ENCODE measurements at places on chromosomes 4 and X.
A peak's percentile ranks its signal among the peaks of the same experiment; 100 is the strongest.

- DNase-seq: no peak
Observed at GRCh38 chrX:11968991-11969390, 169.3 kb upstream of the FRMPD4 start.

DNA sequence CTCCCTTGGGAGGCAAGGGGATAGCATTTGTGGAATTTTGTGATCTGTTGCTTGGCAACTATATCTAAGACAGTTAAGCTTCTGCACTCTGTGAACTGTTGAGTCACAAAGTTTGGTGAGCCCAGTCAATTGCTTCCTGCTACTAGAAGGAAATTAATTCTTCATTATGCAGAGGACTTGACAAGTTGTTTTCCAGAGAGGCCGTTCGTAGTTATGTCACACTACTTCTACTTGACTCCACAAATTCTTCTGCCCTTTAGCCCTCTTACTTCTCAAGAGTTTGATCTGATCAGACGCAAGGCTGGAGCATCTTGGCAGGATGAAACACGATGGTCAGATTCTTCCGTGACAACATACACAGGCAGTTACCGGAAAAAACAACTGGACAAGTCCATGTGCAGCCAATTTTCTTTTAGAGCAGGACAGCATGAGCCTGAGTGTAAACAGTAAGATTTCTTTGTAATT is at the start of gene C4orf51:
Gene C4orf51 (plus strand): TSS at position 156 of the 465 bp plus-strand sequence. CDS start 58 bp downstream, at position 214.
- no peak for DNase-seq

DNA sequence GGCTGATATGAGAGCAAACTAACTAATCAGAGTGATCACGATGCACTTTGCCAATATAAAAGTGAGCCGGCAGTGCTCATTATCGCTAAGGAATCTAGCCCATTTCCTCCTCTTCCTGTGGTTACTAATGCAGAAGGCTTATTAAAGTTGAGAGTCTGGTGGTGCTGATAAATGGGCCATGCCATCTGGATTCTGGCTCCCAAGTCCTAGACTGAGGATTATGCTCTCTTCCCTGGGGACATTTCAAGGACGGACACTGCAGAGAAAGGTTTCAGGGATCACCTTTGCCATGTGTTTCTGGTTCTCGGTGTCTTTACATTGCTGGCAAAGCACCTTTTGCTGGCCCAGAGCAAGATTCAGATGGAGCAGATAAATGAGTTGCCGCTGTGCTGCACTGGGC is 85.3 kb downstream of the RTL5 start:
- DNase-seq: no peak

GRCh38 chrX:131988236-131988635 is 34.9 kb upstream of the STK26 start:
- no peak for DNase-seq

- no peak for DNase-seq
Observed at GRCh38 chrX:110003167-110004156, 548 bp downstream of the TMEM164 start.

GRCh38 chrX:41518841-41519220 is 71.7 kb downstream of the NYX start:
- DNase-seq: no peak

DNA sequence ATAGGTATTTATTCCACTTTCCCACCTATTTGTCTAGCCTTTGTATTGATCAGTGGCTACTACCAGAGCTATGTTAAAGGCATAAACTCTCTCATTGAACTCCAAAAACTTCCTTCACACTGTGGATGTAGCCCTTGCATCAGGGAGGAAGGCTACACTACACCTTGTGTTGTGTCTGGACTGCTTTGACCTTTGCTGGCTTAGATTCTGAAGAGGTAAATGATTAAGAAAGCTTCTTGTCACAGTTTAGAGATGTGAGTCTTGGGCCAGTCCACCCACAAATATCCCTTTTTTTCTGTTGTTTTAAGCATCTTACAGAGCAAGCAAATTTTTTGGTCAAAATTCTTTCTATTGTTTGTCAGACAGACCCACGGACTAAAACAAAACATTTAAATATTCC is 1.9 kb downstream of the ENPEP start:
- DNase-seq: no peak

DNA sequence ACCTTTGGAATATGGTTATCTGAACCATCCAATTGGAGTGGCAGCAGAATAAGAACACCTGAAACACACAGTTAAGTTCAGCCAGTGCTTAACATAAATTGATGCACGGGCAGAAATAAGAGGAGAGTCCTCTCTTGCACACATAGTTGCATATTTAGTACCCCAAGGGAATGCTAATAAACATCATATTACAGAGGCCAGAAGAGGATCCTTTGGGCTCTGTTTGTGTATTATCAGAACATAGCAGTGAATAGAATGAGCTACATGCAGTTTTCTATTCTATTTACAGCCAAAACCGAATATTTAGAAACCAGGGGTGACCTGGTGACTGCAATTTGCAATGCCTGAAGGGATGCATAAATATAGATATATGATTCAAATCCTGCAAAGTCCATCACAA is 300.8 kb upstream of the GALNT7 start:
- no peak for DNase-seq

- DNase-seq: no peak
Observed at GRCh38 chrX:7574325-7574724, 268.6 kb upstream of the VCX start.

DNA sequence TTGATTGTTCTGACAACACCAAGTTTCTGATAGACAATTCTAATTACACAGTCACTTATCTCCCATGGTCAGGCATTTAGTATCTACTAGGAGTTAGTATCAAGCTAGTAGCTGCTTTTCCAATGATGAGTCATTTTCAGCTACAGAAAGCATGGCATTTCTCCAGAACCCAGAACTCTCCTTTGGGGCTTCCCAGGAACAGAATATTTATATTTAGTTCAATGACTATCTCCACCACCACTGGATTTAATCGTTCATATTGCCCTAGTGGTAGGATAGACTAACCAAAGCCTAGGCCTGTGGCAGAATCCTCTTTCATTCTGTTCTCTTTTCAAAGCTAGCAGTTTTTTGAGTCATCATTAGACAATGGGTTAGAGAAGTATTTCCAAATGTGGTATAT is 569.4 kb downstream of the GABRG1 start:
- no peak for DNase-seq

- no peak for DNase-seq
Observed at GRCh38 chrX:18422325-18422724, 3.1 kb upstream of the CDKL5 start.

GRCh38 chr4:24655971-24656370 is 71.6 kb upstream of the DHX15 start:
- no peak for DNase-seq

DNA sequence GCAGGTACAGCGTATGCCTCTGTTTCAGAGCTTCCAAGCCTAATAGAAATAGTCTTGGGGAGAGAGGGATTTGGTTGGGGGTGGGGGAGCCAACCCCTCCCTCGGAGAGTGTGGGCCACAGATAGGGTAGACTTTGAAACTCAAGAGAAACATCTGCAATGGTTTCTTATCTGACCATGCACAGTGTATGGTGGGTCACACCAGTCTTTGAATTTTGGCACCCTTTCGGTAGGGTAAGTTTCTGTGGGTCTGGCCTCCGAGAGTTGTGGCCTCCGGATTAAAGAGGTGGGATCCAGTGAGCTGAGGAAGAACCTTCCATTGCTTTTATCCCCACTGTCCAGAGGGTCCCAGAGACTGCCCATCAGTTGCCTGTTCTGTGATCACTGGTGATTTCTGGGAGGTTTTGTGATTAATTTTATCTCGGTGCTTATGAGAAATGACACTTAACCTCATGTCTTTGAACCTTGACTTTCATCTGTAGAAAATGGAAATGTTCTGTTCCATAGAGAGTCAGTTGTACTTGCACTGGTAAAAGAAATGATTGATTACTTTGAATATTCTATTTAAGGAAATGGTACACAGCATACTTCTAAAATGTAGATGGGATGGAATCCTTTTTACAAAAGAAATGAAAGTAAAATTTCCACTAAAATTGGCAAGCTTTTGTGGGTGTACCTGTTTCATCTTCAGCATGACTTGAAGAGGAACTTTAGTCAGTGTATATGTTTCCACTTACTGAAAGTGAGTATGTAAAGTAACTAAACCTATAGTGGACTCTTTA is 62.7 kb downstream of the TMEM131L start:
- no peak for DNase-seq

DNA sequence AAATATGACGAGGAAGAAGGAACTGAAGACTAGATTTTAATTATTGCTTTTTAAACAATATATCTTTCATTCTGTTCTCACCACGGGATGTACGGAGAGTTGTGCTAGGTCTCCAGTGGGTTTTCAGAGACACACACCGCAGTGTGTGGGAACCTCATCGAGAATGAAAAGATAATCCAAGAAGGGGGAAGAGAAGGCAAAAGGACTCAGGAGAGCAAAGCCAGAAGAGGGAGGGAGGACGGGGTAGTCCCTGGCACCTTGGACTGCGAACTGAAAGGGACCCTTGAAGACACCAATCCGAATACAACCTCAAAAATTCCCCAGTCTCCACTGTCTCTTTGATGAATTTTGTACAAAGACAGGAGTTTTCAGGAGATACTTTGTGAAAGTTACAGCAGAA is 932 bp upstream of the LEF1 start:
- no peak for DNase-seq

GRCh38 chr4:72318421-72319170 is 250.4 kb downstream of the ADAMTS3 start:
- no peak for DNase-seq

DNA sequence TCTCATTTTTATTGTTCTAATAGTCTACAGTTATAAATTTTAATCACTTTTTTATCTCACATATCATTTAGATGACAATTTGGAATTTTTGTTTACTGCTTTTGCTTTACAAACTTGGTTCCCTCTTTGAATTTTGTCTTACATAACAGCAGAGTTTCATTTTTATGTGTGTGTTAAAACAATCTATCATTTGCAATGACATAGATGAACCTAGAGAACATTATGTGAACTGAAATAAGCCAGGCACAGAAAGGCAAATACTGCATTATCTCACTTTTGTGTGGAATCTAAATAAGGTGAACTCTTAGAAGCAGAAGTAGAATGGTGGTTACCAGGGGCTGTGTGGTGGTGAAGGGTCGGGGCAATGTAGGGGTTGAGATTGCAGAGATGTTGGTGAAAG is 170.7 kb downstream of the GASK1B start:
- DNase-seq: no peak

GRCh38 chrX:107773906-107774435 is 1.6 kb downstream of the TSC22D3 start:
- no peak for DNase-seq

- no peak for DNase-seq
Observed at GRCh38 chrX:154404625-154405192, 4.3 kb downstream of the DNASE1L1 start.

DNA sequence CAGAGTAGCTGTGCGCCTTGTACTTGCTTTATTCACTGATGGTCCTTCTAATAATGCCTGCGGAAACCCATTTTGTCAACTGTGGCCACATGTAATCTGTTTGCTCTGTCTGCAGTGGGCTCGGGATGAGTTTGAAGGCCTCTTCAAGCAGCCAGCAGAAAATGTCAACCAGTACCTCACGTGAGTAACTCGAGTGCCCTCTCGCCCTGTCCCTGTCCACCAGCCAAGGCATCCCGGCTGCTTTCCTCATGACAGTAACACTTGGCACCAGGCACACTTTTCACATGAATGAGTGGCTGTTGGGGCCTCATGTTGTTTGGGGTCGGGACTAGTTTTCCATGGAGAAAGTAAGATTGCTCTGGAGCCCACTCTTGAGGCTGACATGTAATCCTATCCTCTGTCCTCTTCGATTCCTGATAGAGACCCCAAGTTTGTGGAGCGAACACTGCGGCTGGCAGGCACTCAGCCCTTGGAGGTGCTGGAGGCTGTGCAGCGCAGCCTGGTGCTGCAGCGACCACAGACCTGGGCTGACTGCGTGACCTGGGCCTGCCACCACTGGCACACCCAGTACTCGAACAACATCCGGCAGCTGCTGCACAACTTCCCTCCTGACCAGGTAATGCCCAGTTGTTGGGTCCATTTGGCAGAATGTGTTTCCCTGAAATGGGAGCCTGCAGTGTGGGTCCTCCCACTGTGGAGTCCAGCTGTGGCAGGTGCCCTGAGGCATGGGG is 8.8 kb upstream of the CDK16 start:
- no peak for DNase-seq

DNA sequence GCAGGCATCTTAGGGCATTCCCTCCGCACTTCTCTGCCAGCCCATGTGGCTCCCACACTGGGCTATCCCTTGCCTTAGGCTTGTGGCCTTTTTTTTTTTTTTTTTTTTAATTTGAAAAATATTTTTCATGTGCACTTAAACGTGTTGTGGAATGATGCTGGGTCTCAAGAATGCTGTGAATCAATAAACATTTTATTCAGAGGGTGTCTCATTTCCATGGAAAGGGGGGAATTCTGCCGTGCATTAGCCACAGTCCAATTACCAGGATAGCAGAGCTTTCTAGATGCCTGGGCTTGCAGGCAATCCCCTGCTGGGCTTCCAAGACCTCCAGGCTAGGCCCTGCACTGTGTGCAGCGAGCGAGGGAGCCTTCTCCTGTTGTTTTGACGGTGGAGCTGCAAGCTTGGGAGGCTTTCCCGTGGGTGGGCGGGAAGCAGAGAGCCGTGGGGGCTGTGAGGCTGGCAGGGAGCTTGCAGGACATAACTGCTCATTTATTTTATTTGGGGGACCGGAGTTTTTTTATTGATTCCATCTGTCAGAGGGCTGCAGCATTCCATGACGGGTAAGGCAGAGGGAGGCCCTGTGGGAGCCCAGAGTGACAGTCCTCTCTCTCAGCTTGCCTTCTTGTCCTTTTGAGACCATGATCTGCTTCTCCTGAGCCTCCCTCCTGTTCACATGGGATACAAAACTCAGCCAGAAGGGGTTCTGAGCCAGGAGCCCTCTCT is 2.6 kb upstream of the CPZ start:
- peak; percentile 64 for DNase-seq

- no peak for DNase-seq
Observed at GRCh38 chrX:1945879-1946278, 331.0 kb downstream of the ASMT start.

DNA sequence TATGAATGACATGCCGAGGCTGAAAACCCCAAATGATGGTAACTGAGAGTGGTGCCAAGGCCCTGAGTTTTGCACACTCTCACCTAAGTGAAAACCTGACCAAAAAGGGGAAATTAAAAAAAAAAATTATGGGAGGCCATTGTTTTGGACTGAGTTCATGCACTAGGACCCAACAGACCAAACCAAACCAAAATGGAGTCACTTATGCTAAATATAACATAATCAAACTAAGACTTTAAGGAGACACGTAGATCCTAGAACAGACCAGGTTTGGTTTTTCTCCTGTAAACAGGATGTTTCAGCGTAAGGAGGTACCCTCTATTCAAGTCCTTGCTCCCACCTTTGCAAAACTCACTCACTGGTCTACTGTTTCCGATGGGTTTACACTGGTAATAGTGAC is 453.0 kb downstream of the INPP4B start:
- no peak for DNase-seq

Data from skin of body (tissue), 3 donors.